ENCODE measurements at places on chromosomes 3 and 15.

- DNase-seq, result no peak
Measured at GRCh38 chr15:73319460-73320245, 49.1 kb downstream of the HCN4 start.

GRCh38 chr3:127150513-127151250, 42.2 kb upstream of the PRR23E start:
- DNase-seq, result no peak

GRCh38 chr3:128549283-128550112, 56.5 kb upstream of the GATA2 start:
- DNase-seq, result peak; percentile 85

DNA sequence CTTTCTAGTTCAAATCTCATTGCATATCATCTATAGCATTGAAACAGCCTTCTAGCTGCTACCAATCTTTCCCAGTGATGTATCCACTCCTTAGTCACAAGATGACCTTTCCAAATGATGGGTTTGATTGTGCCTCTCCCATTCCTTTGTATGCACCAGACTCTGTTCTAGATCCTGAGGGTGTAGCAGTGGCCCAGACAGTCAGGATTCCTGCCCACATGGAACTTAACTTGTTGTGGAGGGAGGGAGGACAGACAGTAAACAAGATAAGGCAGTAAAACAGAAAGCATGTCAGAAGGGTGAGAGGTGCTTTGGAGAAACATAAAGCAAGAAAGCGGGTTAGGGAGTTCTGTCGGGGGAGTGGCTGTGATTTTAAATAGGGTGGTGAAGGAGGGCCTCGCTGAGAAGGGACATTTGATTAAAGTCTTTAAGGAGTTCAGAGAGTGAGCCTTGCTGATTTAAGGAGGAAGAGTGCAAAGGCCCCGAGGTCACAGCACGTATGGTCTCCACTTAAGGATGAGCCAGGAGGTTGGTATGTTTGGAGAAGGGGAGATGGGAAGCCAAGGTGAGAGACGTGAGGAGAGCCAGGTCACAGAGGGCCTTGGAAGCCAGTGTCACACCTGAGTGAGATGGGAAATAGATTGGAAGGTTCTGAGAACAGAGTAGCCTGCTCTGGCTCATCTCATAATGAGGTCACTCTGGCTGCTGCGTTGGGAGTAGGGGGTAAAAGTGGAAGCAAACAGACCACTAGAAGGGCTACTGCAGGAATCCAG, 38.3 kb downstream of the FAM43A start:
- DNase-seq, result no peak

- DNase-seq, result no peak
Measured at GRCh38 chr15:63463036-63463435, 41.4 kb upstream of the USP3 start.

- peak; percentile 57 for DNase-seq
Measured at GRCh38 chr3:24086617-24087404, 141.7 kb downstream of the NR1D2 start.

DNA sequence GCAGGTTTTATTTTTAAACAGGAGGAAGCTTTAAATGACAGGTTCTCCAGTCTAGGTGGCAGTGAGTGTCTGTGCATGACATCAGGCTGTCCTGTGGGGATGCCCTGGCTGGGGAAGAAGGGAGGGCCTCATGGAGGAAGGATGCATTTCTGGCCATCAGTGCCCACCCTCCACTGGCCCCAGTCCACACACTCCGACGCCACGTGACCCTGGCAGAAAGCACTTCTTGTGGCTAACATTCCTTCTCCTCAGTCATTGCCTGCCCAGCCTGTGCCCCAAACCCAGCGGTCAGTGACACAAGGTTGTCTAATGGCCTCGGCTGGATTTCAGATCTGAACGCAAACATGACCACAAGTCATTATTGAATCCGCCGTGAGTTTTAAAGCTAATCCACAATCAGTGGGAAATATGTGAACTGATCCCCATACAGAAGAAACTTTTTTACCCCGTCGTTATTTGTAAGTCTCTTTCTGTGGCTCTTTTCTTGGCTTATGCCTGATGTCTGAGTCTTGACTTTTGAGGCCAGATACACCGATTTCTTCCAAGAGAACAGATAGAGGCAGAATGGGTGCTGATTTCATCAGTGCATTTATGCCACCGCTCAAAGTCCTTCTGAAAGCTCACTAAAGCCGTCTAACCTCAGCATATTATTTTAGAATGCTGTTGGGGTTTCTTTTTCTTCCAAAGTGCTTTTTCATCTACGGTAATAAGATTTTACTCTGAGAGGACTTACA, 17.3 kb upstream of the LRRK1 start:
- no peak for DNase-seq

DNA sequence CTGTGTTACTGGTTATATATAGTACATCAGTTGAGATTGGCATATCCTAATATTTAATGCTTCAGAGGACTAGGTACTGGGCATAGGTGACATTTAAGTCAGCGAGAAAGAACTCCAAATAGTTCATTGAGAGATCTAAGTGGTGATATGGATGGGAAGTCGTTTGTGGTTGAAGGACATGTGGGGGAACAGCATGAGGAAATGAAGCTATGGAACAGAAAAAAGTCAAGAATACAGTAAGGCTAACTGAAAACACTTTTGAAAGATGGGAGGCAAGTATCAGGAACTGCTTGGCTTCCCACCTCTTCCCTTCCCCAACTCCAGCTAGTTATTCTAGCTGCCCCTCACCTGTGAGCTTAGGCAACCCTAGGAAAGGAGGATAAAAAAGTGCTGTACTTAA, 3.7 kb upstream of the MYO5A start:
- no peak for DNase-seq

GRCh38 chr3:122265957-122266356, 59.1 kb upstream of the CSTA start:
- no peak for DNase-seq

- DNase-seq, result no peak
Measured at GRCh38 chr15:59491062-59491461, 53.1 kb downstream of the FAM81A start.

GRCh38 chr15:73051391-73051806, 864 bp upstream of the NEO1 start:
- no peak for DNase-seq

GRCh38 chr3:169354774-169355501, 308.6 kb downstream of the MECOM start:
- no peak for DNase-seq

DNA sequence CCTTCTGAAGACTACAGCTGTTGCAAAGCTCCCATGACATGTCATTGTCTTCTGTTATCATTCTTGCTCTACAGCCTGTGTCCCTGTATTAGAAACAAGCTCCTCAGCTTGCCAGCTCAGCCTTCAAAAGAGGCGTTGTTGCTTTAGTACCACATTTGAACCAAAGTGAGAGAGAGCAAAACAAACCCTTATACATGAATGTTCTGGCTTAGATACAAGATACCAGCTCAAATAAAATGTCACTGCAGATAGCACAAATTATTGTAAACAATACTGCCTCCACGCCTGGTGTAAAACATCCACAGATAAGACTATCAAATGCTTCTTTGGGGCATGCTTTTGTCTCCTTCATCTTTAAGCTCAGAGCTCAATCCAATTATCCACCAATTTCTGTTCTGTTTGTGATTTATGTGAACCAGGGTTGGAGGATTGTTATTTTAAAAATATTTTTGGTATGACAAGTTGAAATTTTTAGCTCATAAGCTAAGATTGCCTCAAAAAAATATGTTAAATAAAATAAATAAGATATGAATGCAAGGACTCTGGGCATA, 403.6 kb upstream of the CDIN1 start:
- DNase-seq, result no peak

- peak; percentile 51 for DNase-seq
Measured at GRCh38 chr3:49276475-49277382, at the start of gene C3orf62. C3orf62 (minus strand) TSS chr3:49277232; CDS start chr3:49276872, 360 bp downstream.

GRCh38 chr3:133479895-133480669, 80.2 kb downstream of the BFSP2 start:
- no peak for DNase-seq

- no peak for DNase-seq
Measured at GRCh38 chr3:141392416-141392815, 24.1 kb downstream of the ZBTB38 start.

- peak; percentile 81 for DNase-seq
Measured at GRCh38 chr3:146342989-146343388, 92.1 kb upstream of the PLSCR4 start.

- no peak for DNase-seq
Measured at GRCh38 chr3:28280781-28281180, 39.4 kb downstream of the CMC1 start.

GRCh38 chr15:68551296-68551635, 27.5 kb upstream of the CORO2B start:
- DNase-seq, result no peak

DNA sequence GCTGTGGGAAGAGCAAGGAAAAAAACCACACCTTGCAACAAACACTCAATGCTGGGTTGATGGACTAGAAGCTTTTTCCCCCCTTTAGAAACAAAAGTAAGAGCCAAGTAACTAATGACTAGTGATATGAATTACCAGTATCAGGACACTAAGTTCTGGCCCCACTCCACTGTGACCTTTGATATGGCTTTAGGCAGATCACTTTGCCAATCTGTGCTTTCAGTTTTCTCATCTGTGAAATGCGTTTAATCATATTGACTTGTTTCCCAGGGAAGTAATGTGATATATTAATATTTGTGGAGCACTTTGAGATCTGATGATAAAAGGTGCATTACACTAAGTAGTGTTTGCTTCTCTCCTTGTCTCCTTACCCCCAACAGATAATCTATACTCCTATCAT, 319.3 kb upstream of the SATB1 start:
- DNase-seq, result no peak

Data from fibroblast of skin of left biceps (primary cell).